CD4-positive, CD25-positive, alpha-beta regulatory T cell (primary cell): ENCODE measurements at places on chromosomes 3 and 15. TPM values are rescaled to one million over a fixed set of nuclear protein-coding genes. Genes with fewer than 3 reads are reported as not detected.

IGF2BP2 gene
- total RNA-seq: 3.6 TPM

AADACL2 gene
- not detected for total RNA-seq

HTR3D gene
- not detected for total RNA-seq

ACAN gene
- not detected for total RNA-seq

ROPN1 gene
- total RNA-seq: not detected

CNTN3 gene
- not detected for total RNA-seq

ZCWPW2 gene
- total RNA-seq: 0.37 TPM

MINAR1 gene
- 0.42 TPM for total RNA-seq

GNAT1 gene
- not detected for total RNA-seq

GUCA1C gene
- not detected for total RNA-seq

DHX30 gene
- total RNA-seq: 70.7 TPM

MYO1E gene
- total RNA-seq: 1.5 TPM

TMEM158 gene
- total RNA-seq: 0.57 TPM

NUP210 gene
- 125 TPM for total RNA-seq

HIGD2B gene
- total RNA-seq: not detected

NRROS gene
- 18.3 TPM for total RNA-seq

RASGRP1 gene
- 216 TPM for total RNA-seq

MAP2K1 gene
- 49.0 TPM for total RNA-seq

MOBP gene
- not detected for total RNA-seq

CYP8B1 gene
- not detected for total RNA-seq

AMOTL2 gene
- not detected for total RNA-seq

RTP1 gene
- total RNA-seq: not detected
